NCI-H345 (cell line): ENCODE measurements at places on chromosomes 1 and 21.

- no peak for DNase-seq
Measured at GRCh38 chr1:229457436-229457835, 23.5 kb upstream of the ACTA1 start.

DNA sequence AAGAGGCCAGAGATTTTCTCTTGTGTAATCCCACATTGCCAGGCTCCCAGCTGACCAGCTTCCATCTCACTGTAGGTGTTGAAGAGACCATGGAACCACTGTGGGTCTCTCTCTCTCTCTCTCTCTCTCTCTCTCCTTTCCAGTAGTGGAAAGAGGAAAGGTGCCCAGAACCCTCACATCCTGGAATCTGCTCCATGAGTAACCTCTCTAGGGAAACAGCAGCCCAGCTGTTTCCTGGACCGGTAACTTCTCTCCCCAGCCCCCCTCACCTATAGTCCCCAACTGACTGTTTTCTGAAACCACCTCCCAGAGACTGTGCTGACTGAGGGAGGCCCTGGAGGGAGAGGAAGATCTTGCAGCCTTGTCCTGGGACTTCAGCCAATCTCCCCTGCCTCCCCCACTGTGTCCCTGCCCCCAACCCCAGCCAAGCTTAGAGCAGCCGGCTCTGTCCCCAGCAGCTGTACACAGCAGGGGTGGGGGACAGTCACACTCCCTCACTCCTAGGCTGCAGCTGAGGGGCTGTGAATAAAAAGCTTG lies 20.6 kb upstream of the SLC45A3 start:
- DNase-seq = peak; percentile 28

DNA sequence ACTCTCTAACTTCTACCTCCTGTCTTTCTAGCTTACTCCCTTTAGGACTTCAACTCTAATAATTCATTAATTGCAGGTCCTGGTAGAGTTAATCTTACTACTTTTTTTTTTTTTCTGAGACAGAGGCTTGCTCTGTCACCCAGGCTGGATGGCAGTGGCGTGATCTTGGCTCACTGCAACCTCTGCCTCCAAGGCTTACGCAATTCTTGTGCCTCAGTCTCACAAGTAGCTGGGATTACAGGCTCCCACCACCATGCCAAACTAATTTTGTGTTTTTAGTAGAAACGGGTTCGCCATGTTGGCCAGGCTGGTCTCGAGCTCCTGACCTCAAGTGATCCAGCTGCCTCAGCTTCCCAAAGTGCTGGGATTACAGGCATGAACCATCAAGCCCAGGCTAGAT lies 15.7 kb downstream of the BTBD8 start:
- DNase-seq = no peak

GRCh38 chr1:208420696-208421095 lies 176.5 kb upstream of the PLXNA2 start:
- no peak for DNase-seq

DNA sequence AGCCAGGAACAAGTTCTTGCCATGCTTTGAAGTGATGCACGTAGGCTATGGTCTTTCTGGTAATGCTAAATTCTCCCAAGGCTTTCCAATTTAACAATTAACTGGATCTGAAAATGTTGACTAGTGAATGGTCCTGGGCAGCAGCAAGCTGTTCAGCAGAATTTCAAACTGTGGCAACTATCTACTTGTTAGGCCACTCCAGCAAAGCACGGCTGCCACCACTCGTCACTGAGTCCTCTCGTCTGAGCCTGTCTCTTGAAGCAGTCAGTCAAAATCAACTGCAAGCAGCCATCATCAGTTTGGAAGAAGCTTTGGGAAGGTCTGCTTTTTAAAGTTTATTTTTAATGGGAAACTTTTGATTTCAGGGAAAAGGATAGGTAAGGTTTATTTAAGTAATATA lies 6.1 kb downstream of the FLVCR1 start:
- DNase-seq = no peak

DNA sequence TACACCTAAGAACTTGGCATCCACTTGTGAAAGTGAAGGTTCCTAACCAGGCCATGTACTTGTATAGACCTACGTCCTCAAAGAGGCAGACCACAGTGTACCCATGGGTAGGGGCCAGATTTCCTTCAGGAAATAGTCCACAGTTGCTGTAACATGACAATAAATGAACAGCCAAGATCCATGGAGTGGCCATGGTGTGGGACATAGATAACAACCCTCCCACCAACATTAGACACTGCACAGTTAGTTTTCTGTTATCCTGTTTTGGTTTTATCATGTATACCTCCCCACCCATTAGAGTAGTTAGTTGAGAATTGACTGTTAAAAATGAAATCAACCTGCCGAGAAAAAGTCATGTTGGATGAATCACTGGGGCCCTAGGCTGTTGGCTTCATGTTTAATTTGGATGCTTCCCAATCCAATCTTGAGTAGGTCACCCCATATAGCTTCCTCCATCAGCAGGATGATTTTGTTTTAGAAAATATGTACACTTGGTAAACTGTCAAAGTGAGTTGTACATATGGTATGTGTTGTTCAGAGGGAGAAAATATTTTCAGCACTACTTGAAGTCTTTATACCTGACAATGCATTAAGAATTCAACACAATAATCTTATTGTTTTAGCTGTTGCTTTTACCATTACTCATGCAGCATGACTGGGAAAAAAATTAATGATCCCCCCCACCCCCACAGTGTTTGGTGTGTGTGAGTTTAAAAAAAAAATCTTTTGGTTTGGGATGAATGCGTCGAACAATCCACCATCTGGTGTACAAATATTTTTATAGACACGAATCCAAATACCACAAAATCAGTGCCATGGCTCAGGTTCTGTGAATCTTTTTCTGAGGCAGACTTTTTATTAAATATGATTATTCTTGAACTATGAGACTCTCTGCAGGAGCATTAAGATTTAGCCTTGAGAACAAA lies 88.3 kb upstream of the ARHGAP29 start:
- peak; percentile 6 for DNase-seq

- no peak for DNase-seq
Measured at GRCh38 chr21:43588957-43589356, 70.3 kb downstream of the HSF2BP start.
